ENCODE measurements at places on chromosomes 1 and 21.
A peak's percentile ranks its signal among the peaks of the same experiment; 100 is the strongest.

GRCh38 chr1:25103164-25103795 lies 129.0 kb downstream of the SYF2 start:
- peak; percentile 82 for DNase-seq

DNA sequence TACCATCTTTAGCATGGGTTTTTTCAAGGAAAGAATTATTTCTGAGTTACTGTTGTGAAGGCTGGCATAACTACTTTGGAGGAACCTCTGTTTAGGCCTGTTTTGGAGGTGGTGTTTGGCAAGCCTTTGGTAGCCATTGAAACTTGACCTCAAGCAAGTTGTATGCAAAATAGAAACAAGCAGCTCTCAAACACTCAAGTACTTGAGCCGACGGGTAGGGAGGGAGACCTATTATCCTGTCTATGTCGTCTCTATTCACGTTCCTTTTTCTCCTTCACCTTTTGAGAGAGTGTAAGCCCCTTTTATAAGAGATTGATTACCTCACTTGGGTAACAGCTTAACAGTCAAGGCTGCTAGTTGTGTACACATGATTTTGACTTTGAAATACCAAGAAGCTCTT lies 878.3 kb upstream of the CXADR start:
- no peak for DNase-seq

DNA sequence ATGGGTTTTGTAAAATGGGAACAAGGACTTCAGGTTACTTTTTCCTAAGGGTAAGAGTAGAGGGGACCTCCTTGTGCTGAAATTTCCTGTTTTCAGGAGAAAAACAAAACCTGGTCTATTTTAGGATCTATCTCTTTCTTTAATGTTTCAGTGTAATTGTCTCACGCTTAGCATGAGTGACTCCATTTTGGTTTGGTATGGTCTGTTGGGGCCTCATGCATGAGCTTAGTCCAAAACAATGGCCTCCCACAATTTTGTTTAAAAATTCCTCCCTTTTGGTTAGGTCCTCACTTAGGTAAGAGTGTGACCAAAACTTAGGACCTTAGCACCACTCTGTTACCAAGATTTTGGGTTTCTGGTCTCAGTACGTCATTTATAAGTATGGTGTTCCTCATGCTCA lies 67.2 kb upstream of the TEKT2 start:
- no peak for DNase-seq

DNA sequence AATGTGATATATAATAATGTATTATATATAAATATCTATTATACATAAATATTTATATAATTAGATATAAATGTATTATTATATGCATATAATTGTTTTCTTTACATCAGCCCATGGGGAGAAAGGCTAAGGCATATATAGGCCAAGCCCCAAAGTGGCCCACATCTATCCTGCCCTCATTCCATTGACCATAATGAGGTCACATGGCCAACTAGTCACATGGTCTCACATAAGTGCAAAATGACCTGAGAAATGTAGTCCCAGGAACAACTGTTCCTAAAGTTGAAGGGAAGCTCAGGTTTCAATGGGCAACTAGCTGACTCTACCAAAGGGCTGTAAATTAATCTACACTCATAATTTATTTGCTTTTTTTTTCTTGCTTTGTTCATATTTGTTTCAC lies 14.5 kb upstream of the CCDC185 start:
- DNase-seq = no peak

DNA sequence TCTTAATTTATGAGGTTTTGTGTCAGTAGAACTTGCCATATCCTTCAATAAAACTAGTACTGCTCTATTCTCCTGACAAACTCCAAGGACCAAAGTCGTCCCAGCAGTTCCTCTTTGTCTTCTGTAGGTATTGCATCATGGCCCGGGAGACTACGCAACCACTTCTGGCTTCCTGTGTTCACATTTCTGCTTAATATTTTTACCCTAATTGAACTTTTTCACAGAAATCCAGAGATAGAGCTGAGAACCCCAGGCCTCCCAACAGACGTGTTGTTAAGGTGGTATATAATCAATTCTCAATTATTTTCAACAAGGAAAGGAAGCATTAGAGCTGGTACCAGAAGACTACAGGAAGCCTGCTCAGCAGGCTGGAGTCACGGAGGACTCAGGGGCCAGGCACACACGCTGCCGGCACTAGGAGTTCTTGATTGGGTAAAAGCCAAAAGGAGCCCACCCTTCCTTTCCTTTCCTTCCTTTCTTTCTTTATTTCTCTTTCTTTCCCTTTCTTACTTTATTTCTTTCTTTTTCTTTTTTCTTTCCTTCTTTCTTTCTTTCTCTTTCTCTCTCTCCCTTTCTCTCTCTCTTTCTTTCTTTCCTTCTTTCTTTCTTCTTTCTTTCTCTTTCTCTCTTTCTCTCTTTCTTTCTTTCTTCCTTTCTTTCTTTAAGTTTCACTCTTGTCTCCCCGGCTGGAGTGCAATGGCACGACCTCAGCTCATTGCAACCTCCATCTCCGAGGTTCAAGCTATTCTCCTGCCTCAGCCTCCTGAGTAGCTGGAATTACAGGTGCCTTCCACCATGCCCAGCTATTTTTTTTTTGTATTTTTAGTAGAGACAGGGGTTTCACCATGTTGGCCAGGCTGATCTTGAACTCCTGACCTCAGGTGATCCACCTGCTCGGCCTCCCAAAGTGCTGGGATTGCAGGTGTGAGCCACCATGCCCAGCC lies 173.7 kb downstream of the ZBTB18 start:
- no peak for DNase-seq

DNA sequence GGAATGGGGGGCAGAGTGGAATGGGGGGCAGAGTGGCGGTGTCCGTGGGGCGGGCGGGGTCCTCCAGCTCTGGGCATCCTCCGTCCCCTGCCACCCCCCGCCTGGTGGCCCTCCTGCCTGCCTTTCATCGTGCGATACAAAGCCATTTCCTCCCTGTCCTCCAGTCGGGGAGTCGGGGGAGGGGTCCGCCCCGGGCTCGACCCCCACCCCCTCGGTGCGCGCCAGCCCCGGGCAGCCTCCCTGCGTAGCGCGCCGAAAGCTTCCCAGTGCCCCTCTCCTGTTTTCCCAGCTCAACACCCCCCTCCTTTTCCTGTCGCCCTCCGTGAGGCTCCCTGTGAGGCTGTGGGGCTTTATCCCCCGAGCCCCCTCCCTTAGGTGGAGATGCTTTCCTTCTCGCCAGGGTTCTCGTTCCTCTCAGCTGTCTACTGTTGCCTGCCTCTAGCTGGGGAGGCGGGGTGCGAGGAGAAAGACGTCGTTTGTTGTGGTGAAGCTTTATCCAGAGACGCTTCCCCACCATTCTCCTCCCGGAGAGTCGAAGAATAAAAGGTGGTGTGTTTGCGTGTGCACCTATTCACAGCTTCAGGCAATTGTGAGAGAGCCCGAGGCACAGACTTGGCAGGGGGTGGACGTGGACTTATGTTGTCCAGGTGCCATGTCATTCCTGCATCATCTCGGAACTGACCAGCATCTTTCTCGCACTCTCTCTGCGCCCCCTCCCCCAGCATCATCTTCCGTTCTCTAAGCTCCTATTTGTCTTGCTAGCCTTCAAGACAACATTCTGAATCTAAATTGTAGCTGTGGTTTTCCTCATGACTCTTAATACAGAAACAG lies 848 bp downstream of the DNM3 start:
- DNase-seq = peak; percentile 56

GRCh38 chr1:33562563-33562962 lies 90.1 kb downstream of the ZSCAN20 start:
- DNase-seq = no peak

- DNase-seq = no peak
These were observed 148.9 kb upstream of the ZNF648 start for GRCh38 chr1:182210417-182210816.

DNA sequence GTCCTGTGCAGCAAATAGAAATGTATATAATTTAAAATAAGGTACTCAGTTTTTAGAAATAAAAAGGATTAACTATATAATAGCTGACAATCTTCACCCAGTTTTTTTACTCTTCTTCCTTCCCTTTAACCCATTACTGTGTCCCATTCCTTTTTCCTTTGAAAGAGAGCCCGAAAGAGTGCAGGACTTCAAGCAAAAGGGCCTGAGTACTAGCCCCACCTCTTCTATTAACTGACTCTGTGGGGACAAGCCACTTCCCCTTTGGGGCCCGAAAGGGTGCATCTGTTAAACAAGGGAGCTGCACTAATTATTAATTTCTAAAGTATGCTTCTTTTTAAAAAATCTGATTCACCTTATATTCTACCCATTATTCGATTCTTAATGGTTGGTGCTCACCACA lies 3.3 kb downstream of the USP24 start:
- no peak for DNase-seq

GRCh38 chr1:189960769-189961168 lies 516.9 kb downstream of the BRINP3 start:
- no peak for DNase-seq

GRCh38 chr1:178544531-178544930 lies 31.6 kb downstream of the TEX35 start:
- no peak for DNase-seq

DNA sequence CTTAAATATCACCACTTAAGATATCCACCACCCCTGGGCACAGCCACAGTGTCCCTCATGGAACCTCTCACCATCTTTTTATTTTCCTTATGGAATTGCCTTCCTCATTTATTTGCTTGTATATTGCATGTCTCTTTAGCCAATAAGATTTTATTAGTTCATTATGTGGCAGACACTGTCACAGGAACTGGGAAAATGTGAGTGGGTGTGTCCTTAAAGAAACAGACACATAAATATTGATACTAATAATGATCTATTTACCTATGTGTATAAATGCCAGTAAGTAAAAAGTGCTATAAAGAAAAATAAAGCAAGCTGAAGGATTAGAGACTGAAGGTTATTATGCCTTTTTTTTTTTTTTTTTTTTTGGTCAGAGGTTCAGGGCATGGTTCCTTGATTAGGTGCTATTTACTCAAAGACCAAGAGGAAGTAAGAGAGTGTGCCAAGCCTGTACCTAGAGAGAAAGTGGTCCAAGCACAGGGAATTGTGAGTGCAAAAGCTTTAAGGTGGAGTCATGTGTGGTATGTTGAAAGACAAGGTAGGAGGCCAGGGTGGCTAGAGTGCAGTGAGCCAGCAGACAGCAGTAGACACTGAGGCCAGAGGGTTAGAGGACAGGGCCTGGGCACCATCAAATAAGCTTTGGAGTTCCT lies 589.0 kb downstream of the USP25 start:
- no peak for DNase-seq

- DNase-seq = no peak
These were observed 10.5 kb downstream of the KIF21B start for GRCh38 chr1:201013031-201013485.

DNA sequence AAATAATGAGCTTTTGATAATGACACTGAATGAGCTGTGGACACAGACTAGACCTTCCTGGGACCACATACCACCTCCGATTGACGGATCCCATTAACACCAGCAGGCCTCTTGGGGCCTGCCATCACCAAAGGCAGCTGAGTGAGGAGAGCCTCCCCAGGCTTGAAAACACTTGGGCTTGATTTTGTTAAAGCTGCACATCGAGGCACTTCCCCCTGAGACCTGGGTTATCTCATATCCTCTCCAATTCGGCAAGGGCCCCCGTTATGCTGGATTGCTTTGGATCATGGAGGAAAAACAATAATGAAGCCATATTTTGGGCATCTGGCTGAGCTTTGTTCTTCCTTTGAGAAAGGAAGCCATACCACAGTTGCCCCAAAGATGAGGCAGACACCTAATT lies 143.0 kb downstream of the AJAP1 start:
- DNase-seq = no peak

DNA sequence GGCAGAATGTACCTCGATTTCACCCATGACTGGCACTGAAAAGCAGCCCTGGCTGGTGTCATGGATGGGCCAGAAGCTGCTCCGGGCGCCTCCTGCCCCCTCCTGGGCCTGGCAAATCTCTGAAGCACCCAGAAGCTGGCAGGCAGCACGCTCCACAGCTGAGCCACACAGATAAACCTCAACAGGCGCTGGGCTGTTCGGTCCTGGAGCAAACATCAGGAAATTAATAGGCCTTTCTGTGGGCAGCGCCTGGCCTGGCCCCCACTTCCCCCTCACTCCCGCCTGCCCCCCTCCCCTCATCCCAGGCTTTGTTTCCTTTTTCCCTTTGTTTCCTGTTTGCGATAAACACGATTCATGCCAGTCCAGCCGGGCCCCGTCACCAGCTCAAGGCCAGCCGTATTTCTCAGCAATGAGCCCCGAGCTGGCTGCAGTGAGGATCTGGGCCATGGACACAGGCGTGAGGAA lies 20.1 kb upstream of the DISP3 start:
- no peak for DNase-seq

DNA sequence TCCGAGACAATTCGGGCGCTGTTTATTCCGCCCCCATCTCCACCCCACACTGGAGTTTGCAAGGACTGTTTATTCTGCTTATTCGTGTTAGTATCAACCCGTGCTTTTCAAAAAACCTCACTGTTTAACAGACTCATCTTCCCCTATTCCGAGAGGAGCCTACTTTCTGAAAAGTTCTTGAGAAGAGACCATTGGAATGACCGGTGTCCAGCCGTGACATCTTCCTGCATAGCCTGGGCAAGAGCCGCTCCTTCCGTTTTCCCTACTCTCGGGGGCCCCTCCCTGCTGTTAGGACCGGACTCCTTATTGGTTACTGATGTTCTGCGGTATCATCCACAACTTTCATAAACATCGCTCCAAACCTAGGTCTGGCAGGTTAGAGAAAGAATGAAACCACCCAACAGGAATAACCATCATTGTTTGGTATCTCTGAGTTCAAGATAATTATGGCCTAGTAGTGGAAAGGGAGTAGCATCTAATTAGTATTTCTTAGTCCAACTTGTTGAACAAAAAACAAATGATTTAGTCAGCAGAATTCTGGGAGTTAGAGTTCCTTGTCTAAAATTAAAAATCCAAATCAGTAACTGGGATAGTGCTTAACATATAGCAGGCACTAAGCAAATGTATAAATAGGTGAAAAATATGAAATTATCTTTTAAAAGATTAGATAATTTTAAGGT lies 837 bp downstream of the STXBP3 start:
- peak; percentile 63 for DNase-seq

DNA sequence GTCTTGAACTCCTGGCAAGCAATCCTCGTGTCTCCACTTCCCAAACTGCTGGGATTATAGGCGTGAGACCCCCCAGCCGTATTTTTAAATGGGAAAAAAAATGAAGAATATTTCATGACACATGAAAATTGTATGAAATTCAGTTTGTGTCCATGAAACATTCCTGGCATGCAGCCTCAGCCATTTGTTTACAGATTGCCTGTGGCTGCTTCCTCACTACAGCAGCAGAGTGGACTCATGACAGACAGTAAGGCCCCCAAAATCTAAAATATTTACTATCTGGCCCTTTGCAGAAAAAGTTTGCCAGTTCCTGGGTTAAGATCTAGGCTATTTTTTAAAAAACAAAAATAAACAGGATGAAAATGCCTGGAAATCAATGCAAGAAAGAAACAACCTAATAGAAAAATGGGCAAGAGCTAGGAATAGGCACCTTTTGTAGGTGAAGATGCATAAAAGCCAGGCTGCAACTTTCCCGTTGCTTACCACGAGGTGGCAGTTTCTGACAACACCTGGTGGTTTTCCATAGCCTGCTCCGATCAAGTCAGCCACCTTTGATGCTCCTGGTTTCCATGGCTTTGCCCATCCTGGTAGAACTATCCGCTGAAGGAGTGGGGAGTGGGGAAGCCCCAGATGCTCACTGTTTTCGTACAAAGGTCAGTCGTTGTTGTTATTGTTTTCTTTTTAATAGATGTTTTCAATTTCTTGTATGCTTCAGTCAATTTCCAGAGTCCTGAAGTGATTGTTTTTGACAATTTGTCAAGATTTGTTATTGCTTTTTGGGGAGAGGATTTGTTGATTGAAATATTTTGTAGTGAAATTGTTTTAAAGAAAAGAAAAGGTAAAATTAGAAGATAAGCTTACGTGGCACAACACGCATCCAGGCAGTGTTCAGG lies 24.3 kb downstream of the UBE2Q1 start:
- DNase-seq = peak; percentile 27

- no peak for DNase-seq
These were observed 32.5 kb upstream of the CACHD1 start for GRCh38 chr1:64437453-64437852.
